ENCODE measurements at places on chromosomes 11 and 22.

DNA sequence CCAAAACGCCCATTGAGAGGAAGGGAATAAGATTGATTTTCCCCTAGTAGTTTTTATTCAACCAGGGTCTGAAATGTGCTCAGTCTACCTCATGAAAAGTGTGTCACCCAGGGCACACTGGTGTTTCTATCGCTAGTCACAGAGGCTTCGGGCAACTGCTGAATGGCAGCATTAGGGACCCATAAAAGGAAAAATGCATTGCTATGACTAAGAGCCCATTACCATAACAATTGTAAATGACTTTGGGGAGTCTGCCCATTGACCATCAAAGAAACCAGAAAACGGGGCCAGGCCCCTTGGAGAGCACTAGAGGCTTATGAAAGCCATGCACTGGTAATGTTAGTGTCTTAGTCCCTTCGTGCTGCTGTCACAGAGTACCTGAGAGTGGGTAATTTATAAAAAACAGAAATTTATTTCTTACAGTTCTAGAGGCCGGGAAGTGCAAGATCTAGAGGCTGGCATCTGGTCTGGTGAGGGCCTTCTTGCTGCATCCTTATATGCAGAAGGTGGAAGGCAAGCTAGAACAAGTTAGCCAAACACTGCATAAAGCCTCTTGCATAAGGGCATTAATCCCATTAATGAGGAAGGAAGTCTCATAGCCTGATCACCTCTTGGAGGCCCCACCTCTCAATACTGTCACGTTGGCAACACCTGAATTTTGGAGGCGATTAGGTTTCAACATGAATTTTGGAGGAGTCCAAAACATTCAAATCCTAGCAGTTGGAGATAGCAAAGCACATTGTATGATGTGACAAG, 306.7 kb downstream of the ST3GAL4 start:
- no peak for DNase-seq

DNA sequence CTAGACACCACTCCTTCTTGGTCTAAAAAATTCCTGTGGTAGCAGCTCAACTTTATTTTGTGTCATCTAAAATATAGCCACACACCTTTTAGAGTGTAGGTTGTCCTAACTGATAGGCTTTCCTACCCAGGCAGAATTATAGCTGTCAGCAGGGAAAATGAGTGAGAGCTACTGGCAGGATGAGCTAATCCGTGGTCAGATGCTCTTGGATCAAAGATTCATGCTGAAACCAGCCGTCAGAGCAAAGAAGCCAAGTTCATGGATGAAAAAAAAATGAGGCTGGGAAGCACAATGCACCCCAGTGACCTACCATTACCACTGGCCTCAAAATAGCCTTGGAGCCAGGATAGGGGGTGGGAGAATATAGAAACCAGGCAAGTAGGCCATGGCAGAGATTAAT, 113.1 kb upstream of the BLID start:
- no peak for DNase-seq

DNA sequence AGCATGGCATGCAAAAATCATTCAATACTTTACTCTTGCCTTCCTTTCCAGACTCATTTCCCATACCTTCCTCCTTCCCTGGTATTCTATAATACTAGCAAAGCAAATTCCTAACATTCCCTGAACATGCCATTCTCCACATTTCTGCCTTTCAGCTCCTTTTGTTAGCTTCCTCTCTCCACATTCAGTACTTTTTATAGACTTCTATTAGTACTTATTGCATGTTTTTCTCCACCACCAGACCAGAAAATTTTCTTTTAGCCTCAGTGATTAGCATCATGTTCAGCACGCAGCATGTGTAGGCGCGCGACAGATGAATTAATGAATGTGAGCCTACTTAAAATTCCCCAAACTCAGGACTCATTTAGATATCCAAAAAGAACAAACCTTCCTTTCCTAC, 935.3 kb downstream of the DLG2 start:
- DNase-seq = no peak

- DNase-seq = no peak
Measured at GRCh38 chr22:48204296-48204695, 1441.8 kb downstream of the TBC1D22A start.

DNA sequence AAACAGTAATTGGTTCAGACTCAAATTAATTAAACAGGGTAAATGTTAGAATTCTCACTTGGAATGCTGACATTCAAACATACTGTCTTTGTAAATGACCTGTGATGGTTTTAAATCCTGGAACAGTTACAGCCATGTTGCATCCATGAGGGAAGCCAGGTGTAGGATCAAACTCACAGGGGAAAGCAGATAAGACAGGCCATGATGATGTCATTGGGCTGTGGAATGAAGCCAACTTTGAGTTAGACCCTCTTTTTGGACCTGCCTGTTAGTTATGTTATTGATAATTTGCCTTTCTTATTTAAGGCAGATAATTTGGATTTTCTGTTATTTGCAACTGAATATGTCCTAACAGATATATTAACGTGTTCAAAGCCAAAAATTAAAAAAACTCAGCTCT, 39.3 kb upstream of the ABTB2 start:
- no peak for DNase-seq

DNA sequence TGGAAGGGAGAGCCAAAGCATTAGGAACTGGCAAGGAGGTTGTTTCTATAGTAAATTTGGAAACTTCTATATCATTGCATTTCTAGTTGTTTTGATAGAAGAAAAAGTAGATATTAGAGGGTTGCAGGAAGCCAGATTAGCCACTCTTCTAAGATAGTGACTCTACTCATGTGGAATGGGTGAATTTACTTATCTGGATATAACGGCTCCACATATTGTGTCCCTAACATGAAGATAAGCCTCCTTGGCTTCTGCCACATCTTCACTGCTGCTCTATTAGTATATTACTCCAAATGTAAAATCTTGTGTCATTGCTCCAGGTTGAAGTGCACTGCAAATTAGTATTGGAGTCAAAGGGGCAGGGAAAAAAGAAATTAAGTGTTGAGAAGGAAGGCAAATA, 283.3 kb downstream of the CASP12 start:
- DNase-seq = no peak

GRCh38 chr11:68418648-68419047, 41.9 kb upstream of the PPP6R3 start:
- DNase-seq = no peak

GRCh38 chr22:31248965-31249958, 37.2 kb downstream of the LIMK2 start:
- DNase-seq = no peak

- DNase-seq = no peak
Measured at GRCh38 chr11:19886498-19886897, 173.9 kb downstream of the NAV2 start.

GRCh38 chr11:27215471-27216269, 147.3 kb downstream of the CCDC34 start:
- DNase-seq = no peak

DNA sequence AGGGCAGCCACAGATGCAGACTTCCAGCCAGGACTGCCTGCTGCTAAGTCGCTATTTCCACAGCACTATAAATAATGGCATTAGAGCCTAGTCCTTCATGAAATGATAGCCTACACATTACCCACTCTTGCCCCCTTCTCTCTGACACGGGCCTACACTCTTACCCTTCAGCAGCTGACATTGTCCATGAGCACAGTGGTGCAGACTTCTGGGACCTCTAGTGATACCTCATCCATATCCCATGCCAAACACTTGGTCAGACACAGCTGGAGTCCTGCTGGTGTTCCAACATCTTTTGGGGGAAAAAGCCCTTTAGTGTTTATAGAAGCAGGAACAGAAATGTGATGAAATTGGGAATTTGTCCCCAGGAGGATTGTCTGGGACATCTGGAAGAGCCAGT, 43.4 kb upstream of the RAB1B start:
- no peak for DNase-seq

DNA sequence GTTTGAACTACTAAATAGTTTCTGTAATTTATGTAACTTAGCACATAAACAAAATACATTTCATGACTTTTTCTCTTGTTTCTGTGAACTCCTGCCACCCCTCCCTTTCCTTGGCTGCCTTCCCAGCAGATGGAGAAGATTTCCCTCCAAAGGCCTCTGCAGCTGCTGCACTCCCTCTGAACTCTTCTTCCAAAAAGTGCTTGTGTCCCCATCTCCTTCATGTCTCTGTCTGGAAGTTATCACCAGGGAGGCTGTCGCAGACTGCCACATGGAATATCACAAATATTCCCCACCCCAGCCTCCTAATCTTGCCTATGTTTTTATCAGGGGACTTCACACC, 1068.3 kb downstream of the OPCML start:
- no peak for DNase-seq

DNA sequence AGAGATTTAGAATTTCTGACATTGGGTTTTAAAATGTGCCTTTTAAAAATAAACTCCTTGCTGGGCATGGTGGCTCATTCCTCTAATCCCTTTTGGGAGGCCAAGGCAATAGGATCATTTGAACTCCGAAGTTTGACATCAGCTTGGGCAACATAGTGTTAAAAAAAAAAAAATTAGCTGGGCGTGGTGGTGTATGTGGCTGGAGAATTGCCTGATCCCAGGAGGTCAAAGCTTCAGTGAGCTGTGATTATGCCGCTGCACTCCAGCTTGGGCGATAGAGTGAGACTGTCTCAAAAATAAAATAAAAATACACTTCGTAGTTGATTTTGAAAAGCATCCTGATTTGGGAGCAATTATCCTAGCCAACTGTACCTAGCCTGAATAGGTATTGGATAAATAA, 3.4 kb upstream of the APLP2 start:
- DNase-seq = no peak

GRCh38 chr11:34226210-34226609, 120.8 kb downstream of the NAT10 start:
- no peak for DNase-seq

- no peak for DNase-seq
Measured at GRCh38 chr11:36363361-36364268, 67.5 kb downstream of the PRR5L start.

DNA sequence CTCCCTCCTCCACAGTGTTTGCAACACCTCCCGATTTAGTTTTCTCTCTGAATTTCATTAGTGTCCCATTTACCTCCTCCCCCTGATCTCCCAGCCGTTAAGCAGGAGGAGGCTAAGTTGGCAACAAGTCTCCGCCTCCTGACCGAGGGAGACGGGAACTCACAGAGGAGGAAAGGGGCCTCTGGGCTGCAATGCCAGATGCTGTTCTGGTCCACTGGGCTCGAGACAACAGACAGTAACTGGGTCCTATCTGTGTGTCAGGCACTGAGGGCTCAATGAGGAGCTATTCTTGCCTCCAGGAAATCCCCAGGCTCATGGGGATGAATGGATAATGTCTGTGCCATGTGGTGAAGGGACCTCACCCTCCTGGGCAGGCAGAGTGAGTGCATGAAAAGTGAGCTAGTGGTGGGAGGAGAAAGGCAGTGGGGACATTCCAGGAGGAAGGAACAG, 228.1 kb downstream of the TENM4 start:
- DNase-seq = no peak

DNA sequence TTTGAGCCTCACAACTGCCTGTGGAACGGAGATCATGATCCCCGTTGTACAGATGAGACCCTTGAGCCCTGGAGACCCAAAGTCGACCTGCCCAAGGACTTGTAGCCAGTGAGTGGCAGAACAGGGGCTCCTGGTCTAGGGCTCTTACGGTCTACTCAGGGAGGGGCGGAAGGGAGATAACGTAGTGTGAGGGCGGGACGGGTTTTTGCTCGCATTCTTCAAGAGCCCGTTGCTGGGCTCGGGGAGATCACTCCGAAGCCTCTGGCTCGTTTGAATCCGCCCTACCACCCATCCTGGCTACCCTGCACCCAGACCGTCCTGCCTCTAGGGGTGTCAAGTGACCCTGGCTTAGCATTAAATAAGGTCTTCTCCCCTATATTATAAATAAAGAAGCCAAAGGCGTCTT, 639 bp downstream of the CRY2 start:
- no peak for DNase-seq

DNA sequence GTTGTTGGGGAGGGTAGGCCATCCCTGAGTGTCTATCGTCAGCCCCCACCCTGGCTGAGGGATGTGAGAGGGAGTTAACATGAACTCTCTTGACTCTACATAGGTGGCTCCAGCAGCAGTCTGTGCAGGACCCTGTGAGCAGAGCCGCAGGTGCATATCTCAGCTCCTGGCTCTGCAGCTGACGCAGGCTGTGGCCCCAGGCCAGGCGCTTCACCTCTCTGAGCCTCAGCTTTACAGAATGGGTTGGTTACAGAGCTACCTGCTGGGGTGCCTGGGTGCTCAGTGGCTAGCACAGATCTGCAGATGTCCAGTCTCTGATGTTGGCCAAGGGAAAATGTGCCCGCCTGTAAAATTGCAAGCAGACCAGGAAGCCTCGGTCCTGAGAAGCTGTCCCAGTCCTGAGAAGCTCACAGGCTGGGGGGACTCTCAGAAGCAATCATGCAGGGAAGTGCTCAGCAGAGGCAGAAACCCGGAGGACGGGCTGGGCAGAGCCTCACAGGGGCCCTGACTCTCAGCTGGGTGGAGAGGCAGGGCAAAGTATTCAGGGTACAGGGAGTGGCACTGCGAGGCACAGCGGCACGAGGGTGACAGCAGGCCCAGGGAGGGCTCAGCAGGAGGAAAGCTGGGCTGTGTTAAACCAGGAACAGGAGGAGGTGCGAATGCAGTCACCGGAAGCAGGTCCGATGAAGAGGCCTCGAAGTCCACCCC, 15.9 kb upstream of the LRP5 start:
- DNase-seq = no peak

GRCh38 chr11:60764879-60765278, 8.2 kb downstream of the MS4A15 start:
- DNase-seq = no peak

DNA sequence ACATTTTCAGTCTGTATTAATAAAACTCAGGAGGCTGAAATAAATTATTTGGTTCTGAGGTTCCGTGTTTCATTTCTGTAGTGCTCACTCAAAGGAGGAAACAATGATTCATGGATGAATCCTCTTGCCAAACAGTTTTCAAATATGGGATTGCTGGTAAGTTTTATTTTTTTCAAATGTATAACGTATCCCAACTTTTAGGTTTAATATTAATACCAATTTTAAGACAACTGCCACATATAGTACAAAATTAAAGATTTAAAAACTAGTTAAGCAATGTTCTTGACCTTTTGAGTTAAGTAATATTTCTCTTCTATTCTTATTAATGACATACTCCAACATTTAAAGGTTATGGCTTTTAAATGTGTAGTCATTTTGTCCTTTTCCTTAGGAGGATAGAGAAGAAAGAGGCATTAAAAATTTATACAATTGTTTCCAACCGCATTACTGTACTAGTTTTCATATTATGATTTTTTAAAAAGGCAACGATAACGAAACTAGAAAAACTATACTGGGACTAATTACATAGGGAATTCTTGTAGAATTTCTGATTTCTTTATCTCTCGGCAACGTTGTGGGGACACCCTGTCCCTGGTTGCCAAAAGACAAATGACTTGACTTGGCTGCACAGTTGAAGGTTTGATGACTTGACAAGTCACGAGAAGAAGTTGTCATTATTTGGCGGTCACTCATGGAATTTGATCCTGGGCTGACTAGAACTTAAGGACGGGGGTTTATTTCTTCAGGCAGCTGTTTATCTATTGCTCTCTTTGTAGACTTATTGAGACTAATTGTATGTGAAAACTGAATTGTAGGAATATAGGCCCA, 69.1 kb upstream of the ADSL start:
- DNase-seq = no peak

- no peak for DNase-seq
Measured at GRCh38 chr22:35690001-35690400, 27.7 kb upstream of the APOL5 start.

Measured in NCI-H2171 (cell line).